ENCODE measurements at places on chromosomes 7 and 10.

- DNase-seq, result no peak
Observed at GRCh38 chr10:49081547-49082275, 33.6 kb downstream of the VSTM4 start.

DNA sequence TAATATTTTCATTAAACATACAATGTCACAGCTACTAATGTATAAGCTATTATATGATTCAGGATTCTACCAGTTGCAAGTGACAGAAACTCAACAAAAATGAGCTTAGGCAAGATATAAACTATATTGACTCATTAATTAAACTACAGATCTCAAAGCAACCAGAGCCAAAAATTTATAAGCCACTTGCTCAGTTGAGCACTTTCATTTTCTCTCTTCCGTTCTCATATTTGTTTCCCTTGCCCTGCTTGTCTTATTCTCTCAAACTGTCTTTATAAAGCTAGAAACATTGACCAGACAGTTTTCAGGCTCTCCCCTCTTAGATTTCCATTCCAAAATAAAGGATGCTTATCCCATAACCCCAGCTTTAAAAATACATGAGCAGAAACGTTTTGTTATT lies 60.2 kb upstream of the DGKB start:
- DNase-seq, result no peak

- no peak for DNase-seq
Observed at GRCh38 chr7:128759242-128759641, 16.4 kb downstream of the OPN1SW start.

- no peak for DNase-seq
Observed at GRCh38 chr10:47298715-47299114, 1.3 kb upstream of the GDF10 start.

DNA sequence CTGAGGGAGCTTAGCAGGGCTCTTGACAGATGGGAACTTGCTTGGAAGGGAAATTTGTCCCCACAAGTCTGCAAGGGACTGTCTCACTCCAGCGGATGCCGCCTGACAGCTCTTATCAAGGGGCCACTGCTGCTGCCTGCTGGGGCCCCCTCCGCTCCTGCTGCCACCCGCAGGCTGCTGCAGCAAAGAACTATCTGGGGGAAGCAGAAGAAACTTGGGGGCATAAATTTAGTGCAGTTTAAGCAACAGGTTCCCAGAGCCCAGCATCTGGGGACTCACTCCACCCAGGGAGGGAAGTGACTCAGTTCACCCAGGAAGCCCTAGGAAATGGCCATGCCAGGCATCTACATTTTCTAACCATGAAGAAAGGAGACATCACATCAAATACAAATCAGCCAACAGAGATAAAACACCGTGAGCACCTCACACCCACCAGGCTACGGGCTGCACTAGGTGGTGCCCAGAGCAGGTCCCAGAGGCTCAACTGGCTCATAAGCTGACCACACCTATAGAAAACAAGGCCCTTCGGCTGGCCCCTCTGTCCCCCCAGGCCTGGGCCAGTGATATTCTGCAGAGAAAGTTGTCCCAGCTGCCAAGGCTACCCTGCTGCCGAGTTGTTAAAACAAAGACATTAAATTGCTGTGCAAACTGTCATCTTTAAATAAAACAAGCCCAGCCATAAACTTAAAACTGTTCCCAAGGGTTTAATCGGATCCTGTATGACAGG lies 3.7 kb downstream of the RGS10 start:
- no peak for DNase-seq

DNA sequence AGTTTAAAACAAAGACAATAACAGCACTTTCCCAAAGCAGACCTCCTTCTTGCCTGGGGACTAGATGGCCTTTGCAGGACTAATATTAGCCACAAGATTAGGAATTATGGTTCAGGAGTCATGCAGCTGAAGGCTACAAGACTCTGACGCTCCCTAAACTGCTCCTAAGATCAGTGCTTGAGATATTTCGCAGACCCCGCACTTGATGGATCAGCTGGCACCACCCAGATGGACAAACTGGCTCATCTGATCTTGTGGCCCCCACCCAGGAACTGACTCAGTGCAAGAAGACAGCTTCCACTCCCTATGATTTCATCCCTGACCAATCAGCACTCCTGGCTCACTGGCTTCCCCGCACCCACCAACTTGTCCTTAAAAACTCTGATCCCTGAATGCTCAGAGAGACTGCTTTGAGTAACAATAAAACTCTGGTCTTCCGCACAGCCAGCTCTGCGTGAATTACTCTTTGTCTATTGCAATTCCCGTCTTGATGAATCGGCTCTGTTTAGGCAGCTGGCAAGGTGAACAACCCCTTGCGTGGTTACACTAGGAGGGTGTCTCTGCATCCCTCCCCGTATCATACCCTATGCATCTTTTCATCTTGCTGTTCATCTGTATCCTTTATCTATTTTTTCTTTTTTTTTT lies 26.9 kb upstream of the NRBF2 start:
- DNase-seq, result no peak

DNA sequence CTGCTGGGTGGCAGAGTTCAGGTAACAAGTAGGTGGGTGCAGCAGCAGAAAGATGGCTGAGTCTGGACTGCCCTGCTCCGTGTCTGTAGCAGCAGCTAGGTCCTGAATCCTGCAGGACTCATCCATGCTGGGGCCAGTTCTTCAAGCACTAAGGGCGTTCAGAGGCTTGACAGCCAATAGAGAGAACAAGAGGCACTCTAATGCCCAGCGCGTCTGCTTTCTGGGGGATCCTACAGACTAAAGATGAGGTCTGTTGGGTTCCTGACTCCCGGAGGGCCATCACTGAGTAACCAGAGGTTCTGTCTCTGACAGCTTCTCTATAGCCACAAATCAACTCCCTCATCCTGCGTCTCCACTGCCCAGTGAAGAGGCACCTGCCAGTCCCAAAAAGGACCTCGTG lies 125.5 kb downstream of the PTPN20 start:
- DNase-seq, result no peak

DNA sequence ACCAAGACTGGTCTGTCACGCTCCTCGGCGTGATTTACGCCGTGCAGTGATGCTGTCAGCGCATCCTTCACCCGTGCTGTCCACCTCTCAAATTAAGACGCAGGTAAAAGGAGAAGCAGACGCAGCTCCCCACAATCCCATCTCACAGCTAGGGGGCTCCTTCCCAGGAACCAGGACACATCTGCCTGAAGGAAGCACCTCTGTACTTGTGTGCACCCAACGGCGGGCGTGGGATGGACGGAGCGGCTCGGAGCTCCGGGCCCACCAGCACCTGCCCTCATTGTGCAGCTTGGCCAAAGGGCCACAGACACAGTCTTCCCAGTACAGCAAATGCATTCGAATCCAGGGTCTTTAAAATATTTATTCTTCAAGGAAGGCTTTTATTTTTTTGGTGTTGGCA lies 55.3 kb downstream of the STK32C start:
- DNase-seq, result no peak

DNA sequence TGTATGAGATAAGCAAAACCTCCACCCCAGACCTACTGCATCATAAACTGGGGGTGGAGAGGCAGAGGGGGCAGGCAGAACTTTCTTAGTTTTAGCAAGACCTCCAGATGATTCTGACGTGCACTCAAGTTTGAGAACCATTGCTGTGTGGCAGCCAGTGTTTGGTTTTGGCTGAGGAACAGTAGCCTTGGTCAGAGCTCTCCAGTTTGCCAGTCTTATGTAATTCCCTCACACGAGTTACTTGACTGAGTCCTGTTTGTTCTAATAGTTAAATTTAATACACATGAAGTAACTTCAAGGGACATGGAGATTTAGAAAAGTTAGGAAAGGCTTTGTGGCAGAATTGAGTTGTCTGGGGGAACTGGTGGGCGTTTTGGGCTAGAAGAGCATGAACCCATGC lies 38.5 kb downstream of the GARS1 start:
- no peak for DNase-seq

- DNase-seq, result no peak
Observed at GRCh38 chr10:23293145-23293724, 51.4 kb downstream of the C10orf67 start.

DNA sequence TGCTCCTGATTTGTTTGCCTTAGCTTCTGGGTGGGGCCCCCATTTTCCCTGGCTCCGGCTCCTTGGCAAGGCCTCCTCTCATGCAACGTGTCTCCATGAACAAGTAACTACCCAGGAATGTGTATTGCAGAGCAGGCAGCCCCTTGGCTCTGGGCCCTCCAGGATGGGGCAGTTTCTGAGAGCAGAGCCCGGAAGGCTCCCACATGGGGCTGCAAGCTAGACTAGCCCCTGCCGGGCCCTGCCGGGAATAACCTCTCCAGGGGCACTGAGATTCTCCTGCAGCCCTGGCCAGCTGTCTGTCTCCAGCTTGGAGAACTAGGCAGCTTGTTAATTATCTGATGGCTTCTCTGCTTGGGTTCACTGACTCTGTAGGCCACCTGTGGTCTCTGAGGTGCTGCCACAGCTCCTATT lies 184.0 kb upstream of the INHBA start:
- no peak for DNase-seq

DNA sequence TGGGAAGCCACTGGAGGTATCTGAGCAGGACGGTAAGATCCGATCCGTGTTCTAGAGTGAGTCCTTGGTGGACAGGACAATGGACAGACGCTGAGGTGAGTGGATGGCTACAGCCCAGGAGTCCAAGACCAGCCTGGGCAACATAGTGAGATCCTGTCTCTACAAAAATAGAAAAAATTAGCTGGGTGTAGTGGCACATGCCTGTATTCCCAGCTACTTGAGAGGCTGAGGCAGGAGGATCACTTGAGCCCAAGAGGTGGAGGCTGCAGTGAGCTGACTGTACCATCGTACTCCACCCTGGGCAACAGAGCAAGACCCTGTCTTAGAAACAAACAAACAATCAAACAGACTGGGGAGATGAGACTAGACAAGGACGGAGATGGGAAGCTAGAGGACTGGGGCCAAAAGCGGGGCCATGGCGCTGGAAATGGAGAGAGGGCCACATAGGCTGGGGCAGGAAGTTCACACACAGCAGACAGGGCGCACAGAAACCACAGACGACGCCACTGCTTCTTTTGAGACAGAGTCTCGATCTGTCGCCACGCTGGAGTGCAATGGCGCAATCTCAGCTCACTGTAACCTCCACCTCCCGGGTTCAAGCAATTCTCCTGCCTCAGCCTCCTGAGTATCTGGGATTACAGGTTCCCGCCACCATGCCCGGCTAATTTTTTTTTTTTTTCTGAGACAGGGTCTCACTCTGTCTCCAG lies 24.7 kb downstream of the DAGLB start:
- no peak for DNase-seq

- no peak for DNase-seq
Observed at GRCh38 chr7:70712942-70713341, 419.0 kb upstream of the GALNT17 start.

- DNase-seq, result no peak
Observed at GRCh38 chr10:76882796-76883195, 754.8 kb downstream of the KCNMA1 start.

DNA sequence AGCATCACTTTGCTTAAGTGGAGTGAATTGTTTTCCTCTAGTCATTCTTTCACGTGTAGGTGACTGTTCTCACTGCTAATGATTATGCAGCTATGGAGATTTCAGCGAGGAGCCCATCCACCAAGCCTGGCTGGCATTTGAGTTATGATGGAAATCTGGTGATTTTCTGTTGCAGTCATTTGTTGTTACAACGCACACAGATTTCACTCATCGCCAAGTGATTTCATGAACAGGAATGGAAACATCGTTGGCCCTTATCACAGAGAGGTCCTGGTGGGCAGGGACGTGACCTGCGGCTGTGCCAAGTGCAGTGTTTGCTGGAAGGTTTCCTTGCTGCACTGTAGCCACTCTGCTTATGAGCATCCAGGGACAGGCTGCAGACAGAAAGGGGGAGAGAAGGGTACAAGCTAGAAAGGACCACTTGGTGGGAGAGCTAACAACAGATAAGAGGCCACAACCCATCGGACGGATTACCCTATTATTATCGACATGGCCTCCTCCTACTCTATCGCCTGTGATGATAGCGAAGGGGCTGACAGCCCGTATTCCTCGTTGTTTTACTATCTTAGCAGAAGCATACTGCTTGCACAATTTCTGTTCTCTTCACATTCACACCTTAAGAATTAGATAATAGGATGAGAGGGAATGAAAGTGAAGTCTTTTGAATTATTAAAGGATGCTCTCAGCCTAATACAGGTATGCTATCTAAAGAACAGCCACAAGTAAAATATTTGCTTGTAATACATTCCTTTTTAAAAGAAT lies 99.0 kb upstream of the PITRM1 start:
- DNase-seq, result no peak

DNA sequence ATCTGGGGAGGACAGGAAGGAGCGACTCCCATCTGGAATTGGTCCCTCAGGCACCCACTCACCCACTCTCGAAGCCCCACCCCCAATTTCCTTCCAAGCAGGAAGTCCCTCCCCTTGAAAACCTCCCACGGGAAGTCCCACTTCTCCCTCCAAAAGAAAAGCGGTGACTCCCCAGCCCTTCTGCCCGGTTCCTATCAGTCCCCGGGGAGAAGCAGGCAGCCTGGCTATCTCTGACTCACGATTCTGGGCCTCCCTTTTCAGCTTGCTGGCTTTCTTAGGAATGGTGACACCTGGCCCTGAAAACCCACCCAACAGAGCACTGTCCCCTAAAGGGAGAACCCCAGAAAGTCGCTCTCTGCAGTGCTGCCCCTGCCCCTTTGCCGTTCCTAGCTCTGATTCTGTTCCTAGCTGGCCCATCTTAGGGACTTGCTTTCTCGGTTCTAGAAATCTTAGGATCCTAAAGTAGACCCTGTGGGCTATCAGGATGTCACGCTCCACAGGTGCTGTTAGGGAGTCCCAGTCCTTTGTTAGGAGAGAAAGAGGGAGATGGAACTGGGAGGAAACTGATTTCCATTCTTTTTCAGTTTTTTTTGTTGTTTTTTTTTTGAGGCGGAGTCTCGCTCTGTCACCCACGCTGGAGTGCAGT lies 6.0 kb downstream of the TSC22D4 start:
- no peak for DNase-seq

DNA sequence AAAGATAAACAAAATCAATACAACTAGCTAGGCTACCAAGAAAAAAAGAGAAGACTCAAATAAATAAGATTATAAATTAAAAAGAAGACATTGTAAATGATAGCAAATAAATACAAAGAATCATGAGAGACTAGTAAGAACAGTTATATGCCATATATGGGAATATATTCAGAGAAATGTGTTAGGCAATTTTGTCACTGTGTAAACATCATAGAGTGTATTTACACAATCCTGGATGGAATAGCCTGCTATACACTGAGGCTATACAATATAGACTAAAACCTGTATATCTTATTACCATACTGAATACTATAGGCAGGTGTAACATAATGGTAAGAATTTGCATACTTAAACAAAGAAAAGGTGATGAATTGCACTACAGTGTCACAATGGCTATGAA lies 717.4 kb downstream of the PARD3 start:
- DNase-seq, result no peak

DNA sequence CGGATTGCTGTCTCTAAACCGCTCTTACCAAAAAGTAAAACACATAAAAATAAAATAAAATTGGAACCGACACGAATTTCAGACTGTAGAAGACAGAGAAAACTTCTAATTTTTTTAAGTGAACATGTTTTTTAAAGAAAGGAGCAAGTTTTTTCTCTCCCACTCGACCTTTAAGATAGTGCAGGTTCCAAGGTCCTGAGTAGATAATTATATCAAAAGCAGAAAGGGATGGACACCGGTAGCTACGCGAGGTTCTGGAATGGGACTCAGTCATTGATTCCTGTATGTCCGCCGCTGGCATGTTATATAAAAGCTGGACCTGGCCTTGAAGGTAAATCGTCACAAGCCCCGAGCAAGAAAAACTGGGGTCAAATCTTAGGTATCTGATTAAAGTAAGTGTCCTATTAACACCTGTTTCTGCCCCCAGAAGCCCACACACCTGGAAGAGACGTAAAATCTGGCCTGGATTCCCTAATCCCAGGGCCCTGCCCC lies 462 bp upstream of the CISD1 start:
- no peak for DNase-seq

Data from esophagus squamous epithelium (tissue), 5 donors.